ENCODE measurements at places on chromosomes 3 and 15.

- DNase-seq: no peak
These were observed 29.8 kb downstream of the PBRM1 start for GRCh38 chr3:52655895-52656294.

DNA sequence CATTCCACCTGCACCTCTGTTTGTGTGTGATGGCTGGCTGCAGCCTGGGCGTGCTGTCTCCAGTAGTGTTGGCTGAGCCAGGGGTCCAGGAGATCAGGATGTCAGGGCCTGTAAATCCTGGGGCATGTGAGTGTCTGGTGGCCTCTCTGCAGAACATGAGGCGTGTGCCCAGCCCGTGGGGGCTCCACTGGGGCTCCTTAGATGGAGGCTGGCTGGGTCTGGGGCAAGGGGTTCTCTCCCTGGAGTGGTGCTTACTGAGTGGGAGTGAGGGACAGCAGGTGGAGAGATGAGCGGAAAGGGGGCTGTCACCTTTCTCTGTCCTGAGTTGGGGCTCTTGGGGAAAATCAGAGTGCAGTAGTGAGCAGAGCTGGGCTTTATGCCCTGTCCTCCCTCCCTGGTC, 152.2 kb downstream of the CHDH start:
- DNase-seq: no peak

GRCh38 chr3:15795651-15796308, 2.0 kb downstream of the ANKRD28 start:
- DNase-seq: no peak

GRCh38 chr3:90062631-90063200, 955.3 kb downstream of the EPHA3 start:
- DNase-seq: no peak

GRCh38 chr3:171783626-171784025, 26.7 kb downstream of the PLD1 start:
- DNase-seq: no peak

- DNase-seq: no peak
These were observed 22.2 kb upstream of the IDH2 start for GRCh38 chr15:90124507-90124906.

DNA sequence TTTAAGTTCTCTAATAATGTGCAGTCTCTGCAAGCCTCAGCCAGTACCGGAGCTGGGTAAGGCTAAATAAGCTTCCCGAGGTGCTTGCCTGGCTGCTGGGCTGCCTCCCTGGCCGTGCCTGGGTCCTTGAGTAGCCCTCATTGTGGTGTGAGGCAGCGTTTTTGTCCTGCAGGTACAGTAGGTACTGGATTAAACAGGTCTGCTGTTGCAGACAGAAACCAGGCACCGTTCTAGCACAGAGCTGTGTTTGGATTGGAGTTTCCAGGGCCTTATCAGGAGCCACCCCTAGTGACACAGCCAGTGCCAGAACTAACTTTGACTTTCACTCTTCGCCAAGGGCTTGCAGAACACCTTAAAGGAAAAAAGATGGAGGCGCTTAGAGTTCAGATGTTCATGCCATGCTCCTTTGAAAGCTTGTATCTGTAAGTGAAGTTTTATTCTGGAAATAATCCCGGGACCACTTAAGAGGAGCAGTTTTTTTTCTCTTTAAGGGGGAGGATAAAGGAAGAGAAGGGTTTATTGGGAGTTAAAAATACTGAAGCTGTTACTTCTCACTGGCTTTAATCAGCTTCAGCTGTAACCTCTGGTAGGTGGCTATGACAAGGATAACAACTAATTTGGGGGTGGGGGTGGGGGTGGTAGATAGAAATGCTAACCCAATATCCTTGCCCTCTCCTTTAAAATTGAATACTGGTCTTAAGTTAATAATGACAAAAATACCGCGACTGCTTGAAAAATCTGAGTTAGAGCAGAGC, 126.8 kb downstream of the MITF start:
- no peak for DNase-seq

Measured in activated CD4-positive, alpha-beta T cell treated with anti-CD3 and anti-CD28 coated beads for 48 hours (primary cell).